CD4-positive, CD25-positive, alpha-beta regulatory T cell (primary cell): ENCODE measurements at places on chromosomes 16 and 17. TPM values are rescaled to one million over a fixed set of nuclear protein-coding genes. Genes with fewer than 3 reads are reported as not detected.
A peak's percentile ranks its signal among the peaks of the same experiment; 100 is the strongest.

Gene PITPNM3
- total RNA-seq: 0.20 TPM

DNA sequence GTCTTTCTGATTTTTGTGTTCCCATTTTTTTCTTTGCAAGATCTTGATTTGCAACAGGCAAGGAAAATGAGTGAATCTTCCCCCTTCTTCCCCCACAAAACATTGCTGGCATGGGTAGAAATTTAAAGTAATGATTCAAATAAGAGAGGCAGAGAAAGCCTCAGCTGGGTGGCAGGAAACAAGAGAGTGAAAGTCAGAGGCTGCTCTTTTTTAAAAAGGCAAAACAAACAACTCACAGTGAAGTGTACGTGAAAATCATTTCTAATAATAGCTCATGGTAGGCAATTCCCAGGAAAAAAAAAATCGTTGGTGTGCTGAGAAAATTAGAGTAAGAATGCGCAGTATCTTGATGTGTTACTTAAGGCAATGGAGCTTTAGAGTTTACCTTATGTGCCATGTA is 229.5 kb downstream of the FTO start:
- no peak overlapping the region for H3K27ac ChIP-seq
- no peaks in the 10 kb centered on the region for H3K4me1 ChIP-seq
- DNase-seq: no peak
- H3K27me3 ChIP-seq: no peaks in the 10 kb centered on the region

DNA sequence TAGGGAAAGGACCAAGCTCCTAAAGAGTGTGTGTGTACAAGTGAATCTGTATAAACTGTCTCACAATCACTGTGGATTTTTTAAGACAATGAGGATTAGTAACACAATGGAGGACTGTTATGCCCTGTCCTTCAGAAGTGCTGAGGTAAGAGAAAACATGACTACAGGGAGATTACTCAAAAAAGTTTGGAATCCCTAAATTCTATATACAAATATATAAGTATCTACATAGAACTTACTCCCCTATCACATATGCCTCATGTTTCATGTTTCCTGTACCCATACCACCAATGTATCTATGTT is 81.9 kb downstream of the STH start:
- H3K4me1 ChIP-seq: peaks cover 11% of the 10 kb centered on the region
- no peaks in the 10 kb centered on the region for H3K27me3 ChIP-seq
- H3K4me3 ChIP-seq: no peak overlapping the region
- DNase-seq: no peak
- H3K36me3 ChIP-seq: peaks cover 35% of the 10 kb centered on the region

GRCh38 chr17:44761932-44762810 is 3.4 kb downstream of the ADAM11 start:
- H3K4me3 ChIP-seq: no peak overlapping the region
- no peak overlapping the region for H3K27ac ChIP-seq
- peaks cover 12% of the 10 kb centered on the region for H3K4me1 ChIP-seq

Gene LGALS9B
- not detected for total RNA-seq

DNA sequence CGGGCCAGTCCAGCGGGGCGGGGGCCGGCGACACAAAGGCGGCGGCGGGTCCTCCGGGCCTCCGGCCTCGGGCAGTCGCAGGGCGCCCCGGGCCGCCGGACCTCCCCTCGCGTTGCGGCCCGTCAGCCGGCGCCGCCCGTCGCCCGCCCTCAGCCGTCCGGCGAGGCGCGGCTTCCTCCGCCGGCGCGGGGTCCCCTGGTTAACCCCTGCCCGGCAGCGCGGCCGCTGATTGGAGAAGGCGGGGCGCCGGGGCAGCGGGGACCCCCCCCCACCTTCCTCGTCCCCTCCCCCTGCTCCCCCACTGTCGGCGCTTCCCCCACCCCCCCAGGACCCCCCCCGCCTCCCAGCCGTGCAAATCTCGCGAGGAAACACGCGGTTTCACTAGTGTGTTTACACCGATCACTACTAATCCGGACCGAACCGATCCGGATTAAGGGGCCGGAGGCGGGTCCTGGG is at the start of gene TLK2:
Gene TLK2, plus strand, starts transcription at position 402 of the 456 bp plus-strand sequence. CDS start 2,301 bp downstream, outside the sequence.
- H3K36me3 ChIP-seq: peaks cover 3% of the 10 kb centered on the region
- peak; percentile 78 for DNase-seq
- H3K4me1 ChIP-seq: peaks cover 8% of the 10 kb centered on the region
- H3K27me3 ChIP-seq: no peaks in the 10 kb centered on the region

Gene NHERF2
- 1.5 TPM for total RNA-seq

DNA sequence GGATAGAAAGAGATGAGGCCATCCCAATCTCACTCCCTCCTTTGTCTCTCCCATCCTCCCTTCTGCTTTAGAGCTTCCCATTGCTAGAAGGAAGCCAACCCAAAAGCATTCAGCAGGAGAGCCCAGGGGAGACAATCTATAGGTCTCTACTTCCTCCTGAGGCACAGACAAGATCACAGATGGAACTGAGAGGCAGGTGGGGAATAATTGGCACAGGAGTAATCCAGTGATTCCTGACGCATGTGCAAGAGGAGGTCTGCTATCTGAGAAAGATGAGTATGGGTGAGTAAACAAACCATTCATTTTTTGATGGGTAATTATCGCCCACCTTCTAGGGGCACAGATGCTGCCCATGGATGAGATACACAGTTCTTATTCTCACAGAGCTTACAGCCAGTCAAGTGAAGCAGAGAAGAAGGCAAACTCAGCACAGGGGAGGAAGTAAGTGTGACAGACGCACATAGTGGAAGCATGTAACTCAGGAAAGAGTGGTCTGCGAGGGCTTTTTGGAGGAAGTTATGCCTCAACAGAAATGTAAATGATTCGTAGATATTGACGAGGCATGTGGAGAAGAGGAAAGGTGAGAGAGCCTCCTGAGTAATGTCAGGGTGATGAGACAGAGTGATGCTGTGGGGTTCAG is 88.9 kb upstream of the HLF start:
- no peaks in the 10 kb centered on the region for H3K4me1 ChIP-seq
- no peak for DNase-seq
- no peak overlapping the region for H3K27ac ChIP-seq
- H3K36me3 ChIP-seq: no peaks in the 10 kb centered on the region
- no peak overlapping the region for H3K4me3 ChIP-seq

DNA sequence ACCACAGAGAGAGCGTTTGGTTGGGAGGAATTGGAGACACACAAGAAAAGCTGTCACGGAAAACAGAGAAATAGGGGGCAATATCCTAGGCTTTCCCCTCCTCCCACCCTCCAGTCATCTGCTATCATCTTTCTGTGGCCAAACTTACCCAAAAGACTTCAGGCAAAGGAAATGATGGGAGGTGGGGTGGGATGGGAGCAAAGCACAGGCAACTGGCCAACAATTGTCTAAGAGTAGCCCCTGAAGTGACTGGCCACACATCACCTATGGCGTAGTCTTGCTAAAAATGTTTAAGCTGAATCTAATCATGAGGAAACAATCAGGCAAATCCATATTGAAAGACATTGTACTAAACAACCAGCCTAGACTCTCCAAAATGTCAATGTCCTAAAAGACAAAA is 46.9 kb upstream of the ALOX12 start:
- H3K4me1 ChIP-seq: no peaks in the 10 kb centered on the region
- no peaks in the 10 kb centered on the region for H3K36me3 ChIP-seq
- H3K4me3 ChIP-seq: no peak overlapping the region
